ENCODE measurements at places on chromosomes 1 and 21. TPM values are rescaled to one million over a fixed set of nuclear protein-coding genes. Genes with fewer than 3 reads are reported as not detected.

The GPR61 gene
- total RNA-seq = not detected

The RORC gene
- total RNA-seq = 1.3 TPM

The E2F2 gene
- total RNA-seq = 16.3 TPM

The COL8A2 gene
- total RNA-seq = 0.05 TPM

The USP25 gene
- 33.6 TPM for total RNA-seq

The AMY2B gene
- total RNA-seq = 2.6 TPM

The S100A12 gene
- not detected for total RNA-seq

The MANEAL gene
- total RNA-seq = 17.3 TPM

The TRAF3IP3 gene
- 0.34 TPM for total RNA-seq

The ARHGAP30 gene
- 0.39 TPM for total RNA-seq

The CKS1B gene
- total RNA-seq = 229 TPM

The ANKRD65 gene
- not detected for total RNA-seq

The RGS13 gene
- not detected for total RNA-seq

The S100A7A gene
- total RNA-seq = not detected

The TMEM240 gene
- total RNA-seq = 2.3 TPM

The CNR2 gene
- 0.05 TPM for total RNA-seq

The CD1B gene
- total RNA-seq = not detected

Data from HCT116 (cell line).